ENCODE measurements at places on chromosomes 11 and 22. TPM values are rescaled to one million over a fixed set of nuclear protein-coding genes. Genes with fewer than 3 reads are reported as not detected.
A peak's percentile ranks its signal among the peaks of the same experiment; 100 is the strongest.

The PEX26 gene
- total RNA-seq, result 15.7 TPM

The C11orf42 gene
- total RNA-seq, result not detected

The GNG3 gene
- total RNA-seq, result 3.0 TPM

The TMEM191B gene
- 0.74 TPM for total RNA-seq

The VSIG10L2 gene
- not detected for total RNA-seq

The MRGPRE gene
- total RNA-seq, result not detected

The TSPAN18 gene
- 104 TPM for total RNA-seq

The PICK1 gene
- 44.2 TPM for total RNA-seq

- H3K4me3 ChIP-seq, result no peak overlapping the region
- DNase-seq, result no peak
- no peaks in the 10 kb centered on the region for H3K27me3 ChIP-seq
Measured at GRCh38 chr11:86251345-86251744, 6.8 kb downstream of the EED start.

- DNase-seq, result no peak
- no peaks in the 10 kb centered on the region for H3K4me1 ChIP-seq
- no peak overlapping the region for H3K4me3 ChIP-seq
- H3K27ac ChIP-seq, result no peak overlapping the region
Measured at GRCh38 chr22:30564045-30564760, 10.3 kb downstream of the GAL3ST1 start.

- no peak overlapping the region for H3K27ac ChIP-seq
- no peak overlapping the region for H3K4me3 ChIP-seq
- H3K4me1 ChIP-seq, result no peaks in the 10 kb centered on the region
- H3K27me3 ChIP-seq, result peaks cover 15% of the 10 kb centered on the region
Measured at GRCh38 chr22:33049119-33049729, 9.0 kb downstream of the SYN3 start.

GRCh38 chr11:77249427-77249826 is 52.1 kb downstream of the GDPD4 start:
- no peak overlapping the region for H3K4me3 ChIP-seq
- H3K36me3 ChIP-seq, result no peaks in the 10 kb centered on the region
- no peak for DNase-seq
- H3K27me3 ChIP-seq, result no peaks in the 10 kb centered on the region
- no peak overlapping the region for H3K27ac ChIP-seq
- no peaks in the 10 kb centered on the region for H3K4me1 ChIP-seq

- no peaks in the 10 kb centered on the region for H3K4me1 ChIP-seq
- no peaks in the 10 kb centered on the region for H3K36me3 ChIP-seq
- no peaks in the 10 kb centered on the region for H3K27me3 ChIP-seq
- DNase-seq, result no peak
- no peak overlapping the region for H3K27ac ChIP-seq
Measured at GRCh38 chr22:27642104-27642800, 159.3 kb downstream of the MN1 start.

DNA sequence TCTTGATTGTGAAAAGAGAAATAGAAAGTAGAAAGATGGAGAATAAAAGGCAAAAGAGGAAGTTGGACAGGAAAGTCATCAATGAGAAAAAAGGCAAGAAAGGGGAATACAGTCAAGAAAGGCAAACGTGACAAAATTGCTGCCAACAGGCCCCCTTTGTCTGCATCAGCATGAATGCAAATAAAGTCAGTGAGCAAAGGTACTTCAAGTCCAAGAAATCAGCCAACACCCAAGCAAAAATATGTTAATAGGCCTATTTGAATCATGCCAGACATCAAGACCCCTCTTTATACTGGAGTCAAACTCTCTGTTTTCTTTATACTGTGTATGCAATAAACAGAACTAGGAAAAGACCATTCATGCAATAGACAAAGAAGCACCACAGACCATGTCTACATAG is 34.3 kb downstream of the GUCY1A2 start:
- H3K4me1 ChIP-seq, result peaks cover 3% of the 10 kb centered on the region
- no peak overlapping the region for H3K27ac ChIP-seq
- no peak for DNase-seq
- H3K36me3 ChIP-seq, result no peaks in the 10 kb centered on the region
- H3K27me3 ChIP-seq, result no peaks in the 10 kb centered on the region
- H3K4me3 ChIP-seq, result no peak overlapping the region

DNA sequence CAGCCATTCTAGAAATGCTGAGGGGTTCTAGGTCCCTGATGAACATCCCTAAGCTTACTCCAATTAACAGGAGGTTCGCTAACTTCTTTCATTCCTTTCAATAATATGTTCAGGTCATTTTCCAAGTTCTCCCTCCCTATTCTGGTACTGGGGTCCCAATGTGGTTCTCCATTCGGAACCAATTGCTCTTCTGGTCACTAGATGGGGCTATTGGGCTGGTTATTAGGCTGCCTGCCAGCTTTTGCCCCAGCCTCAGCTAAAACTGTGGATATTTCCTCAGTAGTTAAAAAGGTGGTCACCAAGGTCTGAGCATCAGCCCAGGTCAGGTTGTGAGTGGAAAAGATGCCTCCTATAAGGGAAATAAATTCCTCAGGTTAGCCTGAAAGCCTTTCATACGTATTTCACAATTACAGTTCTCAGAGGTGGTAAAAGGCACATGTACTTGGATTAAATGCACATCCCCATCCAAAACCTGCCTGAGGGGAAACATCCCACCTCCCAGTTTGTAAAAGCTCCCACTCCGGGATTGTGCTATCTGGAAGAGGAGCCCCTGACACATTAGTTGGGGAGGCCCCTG is 161.1 kb upstream of the CCDC179 start:
- no peaks in the 10 kb centered on the region for H3K36me3 ChIP-seq
- no peak overlapping the region for H3K27ac ChIP-seq
- no peak overlapping the region for H3K4me3 ChIP-seq

DNA sequence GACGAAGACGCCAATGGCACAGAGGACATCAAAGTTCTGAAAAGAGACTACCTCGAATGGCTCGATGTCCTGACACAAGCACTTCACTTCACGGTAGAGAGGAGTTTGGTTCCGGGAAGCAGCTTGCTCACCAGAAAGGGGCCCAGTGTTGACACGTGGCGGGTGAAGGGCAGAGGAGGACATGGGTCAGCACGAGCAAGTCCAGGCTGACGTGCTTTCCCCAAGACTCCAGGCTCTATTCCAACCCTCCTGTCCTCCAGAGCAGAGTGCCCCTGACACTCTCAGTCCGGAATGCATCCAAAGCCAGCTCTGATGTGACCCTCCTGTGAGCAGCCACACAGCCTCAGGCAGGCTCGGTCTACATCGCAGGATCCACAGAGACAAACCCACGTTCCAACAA is 77.5 kb upstream of the BID start:
- no peaks in the 10 kb centered on the region for H3K4me1 ChIP-seq
- no peaks in the 10 kb centered on the region for H3K36me3 ChIP-seq
- no peaks in the 10 kb centered on the region for H3K27me3 ChIP-seq
- no peak overlapping the region for H3K4me3 ChIP-seq

- no peaks in the 10 kb centered on the region for H3K36me3 ChIP-seq
- H3K4me1 ChIP-seq, result peaks cover 19% of the 10 kb centered on the region
- DNase-seq, result peak; percentile 46
- H3K4me3 ChIP-seq, result no peak overlapping the region
- peak overlapping the region; percentile 43 for H3K27ac ChIP-seq
- H3K27me3 ChIP-seq, result no peaks in the 10 kb centered on the region
Measured at GRCh38 chr11:33690290-33691065, 10.1 kb downstream of the C11orf91 start.

- H3K27me3 ChIP-seq, result no peaks in the 10 kb centered on the region
- H3K36me3 ChIP-seq, result no peaks in the 10 kb centered on the region
- no peak overlapping the region for H3K4me3 ChIP-seq
- peak; percentile 68 for DNase-seq
- no peak overlapping the region for H3K27ac ChIP-seq
Measured at GRCh38 chr11:8233691-8234424, 29.8 kb downstream of the LMO1 start.

DNA sequence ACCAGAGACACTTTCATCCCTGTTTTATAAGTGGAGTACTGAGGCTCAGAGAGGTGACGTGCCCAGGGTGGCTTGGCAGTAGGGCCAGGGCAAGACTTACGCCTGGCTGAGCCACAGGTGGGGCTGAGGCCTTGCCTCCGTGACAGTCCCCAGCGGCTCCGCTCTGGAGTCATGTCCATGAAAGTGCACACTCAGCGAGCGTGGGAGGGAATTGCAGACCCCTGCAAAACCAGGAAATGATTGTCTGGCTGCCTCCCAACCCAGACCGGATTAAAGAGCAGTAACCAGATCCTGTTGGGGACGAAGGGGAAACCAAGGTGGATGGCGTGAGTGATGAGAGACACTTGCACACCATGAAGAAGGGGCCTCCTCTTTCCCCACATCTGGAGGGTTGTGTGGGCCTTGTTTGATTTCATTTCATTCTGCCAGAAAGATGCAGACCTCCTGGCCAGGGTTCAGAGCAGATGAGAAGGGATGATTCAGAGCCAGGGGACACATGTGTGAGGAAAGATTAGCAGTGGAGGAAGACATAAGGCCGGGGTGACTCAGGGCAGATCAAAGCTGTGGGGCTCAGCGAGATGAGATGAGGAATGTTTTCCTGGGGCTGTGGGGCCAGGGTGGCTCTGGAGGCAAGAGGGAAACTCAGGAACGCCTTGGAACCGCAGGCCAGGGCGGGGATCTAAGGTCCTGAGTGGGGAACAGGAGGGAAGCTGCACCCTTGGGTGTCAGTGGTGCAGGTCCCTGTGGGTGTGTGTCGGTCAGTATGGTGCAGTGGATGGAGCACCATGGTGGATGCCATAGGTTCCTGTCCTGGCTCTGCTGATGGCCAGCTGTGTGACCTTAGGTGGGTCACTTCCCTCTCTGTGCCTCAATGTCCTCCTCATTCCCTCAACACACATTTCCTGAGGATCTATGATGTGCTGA is 29.9 kb upstream of the LRRC32 start:
- peak overlapping the region; percentile 9 for H3K27ac ChIP-seq
- H3K27me3 ChIP-seq, result no peaks in the 10 kb centered on the region
- no peak overlapping the region for H3K4me3 ChIP-seq
- peaks cover 20% of the 10 kb centered on the region for H3K4me1 ChIP-seq

GRCh38 chr11:46668480-46669085 is 31.8 kb downstream of the ARHGAP1 start:
- H3K4me3 ChIP-seq, result no peak overlapping the region
- peaks cover 95% of the 10 kb centered on the region for H3K36me3 ChIP-seq
- no peak for DNase-seq
- no peaks in the 10 kb centered on the region for H3K4me1 ChIP-seq
- peak overlapping the region; percentile 78 for H3K27ac ChIP-seq

DNA sequence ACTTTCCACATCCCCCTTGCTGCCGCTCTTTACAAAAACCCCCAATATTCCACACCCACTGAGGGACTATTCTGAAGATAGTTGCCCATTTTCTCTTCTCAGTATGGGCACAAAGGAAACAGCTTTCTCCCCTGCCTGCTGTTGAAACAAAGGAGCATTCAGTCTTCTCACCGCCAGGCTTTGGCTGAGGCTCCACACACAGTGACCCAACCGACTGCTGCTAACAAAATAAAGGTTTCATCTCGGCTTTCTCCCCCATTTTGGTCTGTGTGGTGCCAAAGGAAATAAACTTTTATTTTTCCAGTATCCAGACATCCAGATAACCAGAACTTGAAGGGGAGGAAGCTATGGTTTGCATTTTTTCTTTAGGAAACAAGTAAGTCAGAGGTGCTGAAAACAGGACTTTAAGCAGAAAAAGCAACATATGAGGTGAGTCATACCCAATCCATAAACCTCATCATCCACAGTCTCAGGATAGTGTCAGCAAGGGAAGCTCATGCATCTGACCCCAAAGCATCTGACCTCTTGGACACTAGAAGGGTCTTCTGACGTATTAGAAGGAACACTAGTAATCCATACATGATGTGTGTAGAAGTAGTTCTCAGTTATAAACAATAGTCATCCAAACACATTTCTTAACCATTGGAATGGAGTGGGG is 6.4 kb downstream of the CLMP start:
- no peaks in the 10 kb centered on the region for H3K4me1 ChIP-seq
- no peaks in the 10 kb centered on the region for H3K36me3 ChIP-seq
- no peak overlapping the region for H3K4me3 ChIP-seq
- DNase-seq, result no peak

DNA sequence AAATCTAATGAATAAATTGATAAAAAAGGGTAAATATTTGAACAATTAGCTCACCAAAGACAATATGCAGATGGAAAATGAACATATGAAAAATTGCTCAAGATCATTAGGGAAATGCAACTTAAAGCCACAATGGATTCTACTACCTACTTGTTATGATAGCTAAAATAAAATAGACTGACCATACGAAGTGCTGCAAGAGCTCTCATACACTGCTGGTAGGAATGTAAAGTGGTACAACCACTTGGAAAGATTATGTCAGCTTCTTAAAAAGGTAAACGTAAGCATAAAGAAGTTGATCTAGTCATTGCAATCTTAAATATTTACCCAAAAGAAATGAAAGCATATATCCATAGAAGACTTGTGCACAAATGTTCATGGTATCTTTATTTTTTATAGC is 504.2 kb upstream of the ARHGAP42 start:
- no peaks in the 10 kb centered on the region for H3K36me3 ChIP-seq
- H3K4me3 ChIP-seq, result no peak overlapping the region
- H3K4me1 ChIP-seq, result no peaks in the 10 kb centered on the region
- H3K27me3 ChIP-seq, result no peaks in the 10 kb centered on the region

DNA sequence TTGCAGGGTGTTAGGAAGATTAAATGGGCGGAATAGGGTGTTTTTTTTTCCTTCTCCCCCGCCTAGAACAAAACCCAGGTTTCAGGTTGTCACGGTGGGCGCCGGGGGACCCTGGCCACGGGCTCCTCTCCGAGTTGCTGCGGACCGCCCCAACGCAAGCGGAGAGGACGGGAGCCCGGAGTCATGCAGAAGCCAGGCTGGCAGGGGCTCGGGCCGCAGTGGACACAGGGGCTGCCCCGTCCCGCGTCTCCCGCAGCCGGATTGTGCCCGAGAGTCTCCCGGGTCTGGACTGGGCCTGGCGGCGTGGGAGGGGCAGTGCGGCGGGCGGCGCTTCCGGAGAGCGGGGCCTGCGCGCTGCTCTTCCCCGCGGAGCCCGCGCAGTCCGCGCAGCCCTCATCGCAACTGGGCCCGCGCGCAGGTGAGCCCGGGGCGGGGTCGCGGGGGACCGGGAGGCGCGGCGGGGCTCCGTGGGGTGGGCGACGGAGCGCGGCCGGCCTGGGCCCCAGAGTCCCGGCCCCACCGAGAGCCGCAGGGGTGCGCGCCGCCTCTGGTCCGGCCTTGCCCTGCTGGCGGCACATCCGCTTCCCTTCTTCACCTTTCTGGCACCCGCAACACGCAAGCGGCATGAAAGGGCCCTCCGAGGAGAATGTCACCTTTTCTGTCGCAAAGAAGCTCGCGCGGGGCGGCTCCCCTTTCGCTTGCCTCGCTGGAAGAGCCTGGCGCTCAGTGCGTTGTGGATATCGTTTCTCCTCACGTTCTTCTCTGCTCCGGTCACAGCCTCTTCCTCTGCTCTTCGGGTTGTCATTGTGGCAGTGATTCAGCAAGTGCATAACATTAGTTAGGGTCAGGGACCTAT is at the start of gene TIRAP:
Gene TIRAP, plus strand, starts transcription at position 358 of the 856 bp plus-strand sequence. CDS start 7,802 bp downstream, outside the sequence.
- H3K27ac ChIP-seq, result peak within 1 kb of the TSS; percentile 95
- H3K4me1 ChIP-seq, result no peaks in the 10 kb centered on the region
- no peaks in the 10 kb centered on the region for H3K27me3 ChIP-seq
- peak; percentile 75 for DNase-seq
- peak within 1 kb of the TSS; percentile 57 for H3K4me3 ChIP-seq

GRCh38 chr22:27267145-27267544 is 534.4 kb downstream of the MN1 start:
- H3K4me3 ChIP-seq, result no peak overlapping the region
- H3K4me1 ChIP-seq, result no peaks in the 10 kb centered on the region
- peaks cover 9% of the 10 kb centered on the region for H3K27me3 ChIP-seq
- H3K36me3 ChIP-seq, result no peaks in the 10 kb centered on the region

GRCh38 chr11:64742087-64742888 is 1.7 kb downstream of the RASGRP2 start:
- peaks cover 8% of the 10 kb centered on the region for H3K27me3 ChIP-seq
- peak overlapping the region; percentile 37 for H3K4me3 ChIP-seq
- no peaks in the 10 kb centered on the region for H3K36me3 ChIP-seq
- DNase-seq, result no peak
- no peak overlapping the region for H3K27ac ChIP-seq
- peaks cover 39% of the 10 kb centered on the region for H3K4me1 ChIP-seq

GRCh38 chr11:11444804-11445131 is 91.7 kb upstream of the CSNK2A3 start:
- no peak overlapping the region for H3K4me3 ChIP-seq
- DNase-seq, result no peak
- no peaks in the 10 kb centered on the region for H3K36me3 ChIP-seq
